Central memory CD4-positive, alpha-beta T cell (primary cell): ENCODE measurements at places on chromosomes 6 and 20.

- no peak for DNase-seq
These were observed 79.7 kb downstream of the GRM4 start for GRCh38 chr6:34066218-34066571.

DNA sequence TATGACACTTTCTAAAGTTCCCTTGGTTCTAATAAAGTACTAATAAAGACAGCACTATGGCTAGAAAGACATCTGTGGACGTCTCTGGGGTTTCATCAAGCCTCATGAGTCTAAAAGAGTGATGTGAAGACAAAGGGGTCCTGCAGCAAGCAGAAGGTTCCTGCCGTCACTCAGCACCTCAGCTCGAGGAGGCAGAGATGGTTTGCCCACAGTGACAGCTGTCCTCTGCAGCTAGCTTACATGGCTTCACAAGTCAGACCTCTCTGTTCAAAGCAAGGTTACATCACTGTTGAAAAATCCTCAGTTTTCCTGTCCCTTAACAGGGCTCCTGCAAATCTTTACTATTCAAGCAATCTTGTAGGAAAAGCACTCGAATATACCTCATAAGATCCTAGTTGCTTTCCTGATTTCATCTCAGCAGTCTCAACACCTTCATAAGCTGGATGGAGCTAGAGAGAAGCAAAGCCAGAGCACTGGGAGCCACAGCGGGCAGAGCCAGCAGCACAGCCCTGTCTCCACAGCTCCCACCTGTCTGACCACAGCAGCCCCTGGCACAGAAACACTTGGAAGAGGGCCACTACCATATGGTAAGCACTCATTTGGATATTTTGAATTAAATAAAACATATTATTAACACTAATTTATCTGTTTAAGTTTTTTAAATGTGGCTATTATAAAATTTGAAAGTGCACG is 202.3 kb downstream of the GMDS start:
- DNase-seq = no peak

DNA sequence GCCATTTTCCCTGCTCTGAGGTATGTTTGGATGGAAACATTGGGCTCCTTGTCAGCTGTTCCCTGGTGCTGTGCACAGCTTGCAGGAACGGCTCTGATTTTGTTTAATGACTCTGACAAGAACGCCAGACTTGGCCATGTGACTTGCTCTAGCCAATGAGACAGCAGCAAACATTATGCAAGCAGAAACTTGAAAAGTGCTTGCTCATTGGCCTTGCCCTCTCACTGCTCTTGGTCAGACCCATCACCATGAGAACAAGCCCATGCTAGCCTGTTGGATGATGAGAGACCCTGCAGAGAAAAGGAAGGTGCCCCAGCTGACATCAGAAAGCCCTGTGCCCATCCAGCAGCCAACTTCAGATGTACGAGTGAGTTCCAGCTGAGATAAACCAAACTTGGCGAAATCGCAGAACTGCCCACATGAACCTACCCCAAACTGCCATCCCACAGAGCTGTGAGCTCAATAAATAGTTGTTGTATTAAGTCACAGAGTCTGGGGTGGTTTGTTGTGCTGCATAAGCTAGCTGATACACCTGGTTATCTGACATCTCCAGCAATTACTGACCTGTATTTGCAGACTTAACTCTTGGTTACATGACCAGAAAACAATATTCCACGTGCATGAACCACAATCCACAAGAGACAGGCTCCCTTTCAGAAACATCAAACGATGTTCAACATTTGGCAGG is 96.9 kb downstream of the JPH2 start:
- no peak for DNase-seq

DNA sequence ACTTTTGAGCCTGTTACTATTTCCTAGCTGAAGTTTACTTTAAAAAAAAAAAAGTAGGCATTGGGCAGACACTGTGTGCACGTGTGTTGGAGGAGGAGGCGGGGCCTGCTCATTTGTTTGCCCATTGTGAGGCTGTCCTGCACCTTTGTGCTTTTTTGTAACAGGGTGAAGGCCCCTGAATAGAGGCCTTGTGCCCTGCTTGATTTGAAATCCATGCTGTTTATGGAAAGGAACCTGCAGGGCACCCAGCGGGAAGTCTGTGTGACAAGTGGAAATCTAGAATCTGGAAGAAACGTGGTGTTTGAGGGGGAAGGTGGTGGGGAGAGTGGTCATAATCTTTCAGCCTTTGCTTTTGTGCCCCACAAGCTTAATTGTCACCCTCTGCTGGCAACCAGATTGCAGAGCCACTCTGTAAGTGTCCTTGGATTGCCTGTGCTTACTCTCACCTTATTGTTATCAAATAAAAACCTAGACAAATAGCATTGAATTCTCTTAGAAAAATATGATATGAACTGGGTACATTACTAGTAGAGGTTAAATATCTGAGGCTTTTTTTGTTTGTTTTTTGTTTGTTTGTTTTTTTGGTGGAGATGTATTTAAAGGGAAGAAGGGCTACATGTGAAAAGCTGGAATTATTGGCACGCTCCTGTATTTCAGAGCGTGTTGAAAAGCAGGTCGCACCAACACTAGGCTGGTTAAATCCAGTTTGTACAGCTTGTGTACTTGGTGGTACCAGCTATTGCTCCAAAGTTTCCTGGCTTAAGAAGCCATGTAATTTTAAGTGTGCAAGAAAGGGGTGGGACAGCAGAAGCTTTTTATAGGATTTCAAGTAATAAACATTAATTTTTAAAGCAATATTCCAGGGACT is 156.3 kb downstream of the ARID1B start:
- DNase-seq = no peak

DNA sequence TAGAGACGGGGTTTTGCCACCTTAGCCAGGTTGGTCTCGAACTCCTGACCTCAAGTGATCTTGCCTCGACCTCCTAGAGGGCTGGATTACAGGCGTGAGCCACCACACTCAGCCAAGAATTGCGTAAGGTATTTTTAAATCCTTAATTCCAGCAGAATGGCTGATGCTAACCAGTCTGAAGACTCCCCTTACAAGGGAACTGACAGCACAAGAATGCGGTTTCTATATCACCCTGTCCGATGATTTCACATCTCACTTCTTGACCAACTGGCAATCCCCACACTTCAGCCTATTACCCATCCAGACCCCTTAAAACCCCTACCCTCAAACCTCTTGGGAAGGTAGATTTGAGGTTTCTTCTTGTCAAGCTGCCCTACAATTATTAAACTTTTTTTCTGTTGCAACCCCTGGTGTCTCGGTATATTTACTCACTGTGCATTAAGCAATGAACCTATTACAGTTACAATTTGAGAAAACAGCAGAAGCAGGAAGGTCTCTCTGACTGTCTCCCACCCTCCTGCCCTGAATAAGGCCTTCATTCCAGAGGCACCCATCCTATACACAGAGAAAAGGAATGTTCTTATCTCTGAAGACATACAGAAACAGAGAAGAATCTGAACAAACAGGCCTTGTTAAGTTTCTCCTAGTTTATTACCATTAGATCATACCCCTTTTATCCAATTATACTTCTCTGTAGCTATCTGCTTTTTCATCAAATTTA is 164.9 kb downstream of the ARHGAP18 start:
- no peak for DNase-seq

DNA sequence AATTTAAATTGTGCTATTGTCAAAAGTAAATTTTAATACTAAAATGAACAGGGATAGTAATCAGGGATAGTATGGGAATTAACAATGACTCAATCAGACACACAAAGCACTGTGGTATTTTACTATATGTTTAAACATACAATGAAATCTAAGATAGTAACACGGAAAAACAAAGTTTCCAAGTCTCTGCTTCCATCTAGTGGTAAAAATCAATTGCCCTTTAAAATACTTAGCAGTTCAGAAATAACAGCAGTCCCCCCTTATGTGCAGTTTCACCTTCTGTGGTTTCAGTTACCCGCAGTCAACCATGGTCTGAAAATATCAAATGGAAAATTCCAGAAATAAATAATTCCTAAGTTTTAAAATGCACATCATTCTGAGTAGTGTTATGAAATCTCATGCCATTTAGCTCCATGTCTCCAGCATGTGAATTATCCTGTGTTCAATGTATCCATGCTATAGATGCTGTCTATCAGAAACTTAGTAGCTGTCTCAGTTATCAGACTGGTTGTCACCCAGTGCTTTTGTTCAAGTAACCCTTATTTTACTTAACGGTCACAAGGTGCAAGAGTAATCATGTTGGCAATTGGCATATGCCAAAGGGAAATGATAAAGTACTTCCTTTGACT is 58.5 kb downstream of the AHI1 start:
- DNase-seq = no peak

DNA sequence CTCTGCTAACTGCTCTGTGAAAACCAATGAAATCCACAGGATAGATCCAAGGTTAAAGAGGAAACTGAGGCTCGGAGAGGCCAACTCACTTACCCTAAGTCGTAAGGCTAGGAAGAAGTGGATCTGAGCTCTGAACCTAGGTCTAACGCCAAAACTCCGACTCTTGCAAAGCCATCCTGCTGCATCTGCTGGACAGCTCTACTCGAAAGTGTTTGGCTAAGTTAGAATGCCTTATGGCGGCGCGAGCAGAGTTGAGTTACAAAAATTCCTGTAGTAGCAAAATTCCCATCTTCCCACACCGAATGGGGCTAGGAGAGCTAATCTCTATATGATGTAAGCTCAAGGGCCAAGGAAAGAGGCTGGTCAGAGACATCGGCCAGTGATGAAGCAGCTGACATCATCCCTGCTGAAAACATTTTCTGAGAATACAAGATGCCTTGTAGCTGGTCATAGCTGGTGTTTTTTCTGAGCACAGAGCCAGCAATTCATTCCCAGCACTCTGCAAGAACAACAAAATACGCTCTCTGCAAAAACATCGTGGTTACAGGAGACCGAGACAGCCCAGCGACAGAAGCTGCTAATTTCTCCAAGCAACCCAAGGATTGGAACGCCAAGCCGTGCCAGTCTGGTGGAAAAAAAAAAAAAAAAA is 1.8 kb downstream of the SPATA2 start:
- no peak for DNase-seq

- DNase-seq = no peak
These were observed 186.9 kb downstream of the HIVEP2 start for GRCh38 chr6:142757852-142758628.

GRCh38 chr20:16661756-16662155 is 68.1 kb upstream of the SNRPB2 start:
- DNase-seq = no peak

GRCh38 chr6:137172734-137173431 is 561 bp downstream of the IL22RA2 start:
- no peak for DNase-seq

GRCh38 chr20:2313316-2313715 is 17.5 kb downstream of the TGM3 start:
- no peak for DNase-seq

- no peak for DNase-seq
These were observed 452.8 kb downstream of the RFPL4B start for GRCh38 chr6:112799889-112800288.

GRCh38 chr6:57974653-57975052 is 657.2 kb downstream of the PRIM2 start:
- no peak for DNase-seq

DNA sequence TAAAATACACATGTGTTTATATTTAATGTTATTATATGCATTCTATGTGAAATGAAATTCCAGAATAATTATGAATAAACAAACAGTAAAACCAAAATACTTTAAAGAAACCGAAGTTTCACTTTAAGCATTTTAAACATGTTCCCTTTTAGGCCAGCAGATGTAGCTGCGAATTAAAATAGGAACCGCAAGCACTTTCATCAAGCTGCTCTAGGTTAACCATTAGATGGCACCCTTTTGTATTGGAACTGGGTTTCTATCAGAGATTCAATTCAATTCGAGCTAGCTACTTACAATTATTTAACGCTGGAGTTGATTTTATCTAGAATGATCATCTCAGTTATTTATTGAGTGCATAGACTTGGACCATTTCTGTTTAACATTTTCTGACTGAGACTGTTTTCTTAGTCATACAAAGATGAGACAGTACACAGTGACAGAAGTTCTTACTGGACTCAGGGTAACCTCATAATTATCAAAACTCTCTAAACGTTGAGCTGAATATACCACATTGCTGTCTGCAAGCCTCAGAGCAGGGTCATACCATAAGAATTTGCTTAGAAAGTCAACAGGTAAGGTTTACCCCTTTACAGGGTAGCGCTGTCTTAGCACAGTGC is 8.5 kb downstream of the TMEM242 start:
- DNase-seq = peak; percentile 49

DNA sequence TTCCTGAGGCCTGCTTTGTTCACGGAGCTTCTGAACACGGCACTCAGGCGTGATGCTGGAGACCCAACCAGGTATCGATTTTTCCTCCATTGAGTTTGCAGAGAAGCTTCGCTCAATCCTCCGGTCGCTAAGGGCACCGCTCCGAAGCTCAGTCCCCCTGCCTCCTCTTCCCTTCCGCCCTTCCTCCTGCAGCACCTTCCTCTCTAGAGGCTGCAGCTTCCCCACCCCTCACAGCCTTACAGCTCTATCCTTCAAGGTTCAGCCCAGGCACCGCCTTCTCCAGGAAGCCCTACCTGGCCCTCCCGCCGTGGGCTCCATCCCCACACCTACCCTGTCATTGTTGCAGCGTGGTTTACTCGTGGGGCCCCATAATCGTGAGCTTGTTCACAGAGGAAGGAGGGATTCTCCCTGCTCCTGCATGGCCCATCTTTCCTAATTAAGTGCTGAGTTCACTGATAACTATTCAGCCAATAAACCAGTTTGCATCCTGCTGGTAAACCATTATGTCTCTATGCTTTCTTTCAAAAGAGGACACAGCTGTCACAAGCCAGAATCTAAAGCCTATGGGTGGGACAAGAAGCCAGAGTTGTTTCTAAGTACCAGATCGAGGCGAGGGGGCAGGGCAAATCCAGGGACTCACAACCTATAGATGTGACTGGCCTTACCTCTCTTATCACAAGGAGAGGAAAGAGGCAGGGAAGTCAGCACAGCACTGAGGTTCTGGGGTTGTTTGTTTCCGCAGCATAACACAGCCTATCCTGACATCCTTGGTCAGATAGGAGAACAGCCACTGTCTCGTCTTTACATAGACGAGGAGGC is 152.0 kb downstream of the GRM4 start:
- no peak for DNase-seq

DNA sequence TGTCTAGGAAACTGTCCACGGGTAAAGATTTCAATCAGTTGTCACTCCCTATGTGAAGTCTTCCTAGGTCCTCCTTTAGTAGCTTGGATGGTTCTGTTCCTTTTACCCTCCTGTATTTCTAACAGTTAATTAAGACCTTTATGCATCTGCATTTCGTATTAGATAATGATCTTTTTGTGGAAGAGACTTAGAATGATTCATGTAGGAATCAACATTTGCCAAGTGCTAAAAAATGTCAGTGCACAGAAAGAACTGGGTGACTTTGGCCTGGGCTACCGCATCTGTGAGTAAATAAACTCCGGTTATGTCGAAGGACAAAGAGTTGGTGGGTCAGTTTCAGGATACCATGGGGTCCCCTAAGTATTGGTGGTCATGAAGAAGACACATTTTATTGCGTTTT is 918.0 kb downstream of the TFAP2A start:
- no peak for DNase-seq

DNA sequence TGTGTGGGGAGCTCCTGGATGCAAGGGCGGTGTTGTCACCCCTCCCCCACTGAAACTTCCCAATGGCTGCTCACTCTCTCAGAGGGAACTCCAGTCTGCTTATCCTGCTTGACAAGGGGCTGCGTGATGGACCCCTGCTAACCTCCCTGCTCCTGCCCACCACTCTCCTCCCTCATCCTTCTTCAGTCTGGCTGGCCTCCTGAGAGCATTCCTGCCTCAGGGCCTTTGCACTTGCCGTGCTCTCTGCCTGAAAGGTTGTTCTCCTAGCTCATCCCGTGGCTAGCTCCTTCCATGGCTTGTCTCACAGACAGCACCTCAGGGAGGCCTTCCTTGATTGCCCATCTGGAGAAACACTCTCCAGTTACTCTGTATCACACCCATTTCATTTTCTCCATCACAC is 73.9 kb upstream of the ZNFX1 start:
- DNase-seq = no peak
